ENCODE measurements at places on chromosomes 16 and 17.
A peak's percentile ranks its signal among the peaks of the same experiment; 100 is the strongest.

- no peak for DNase-seq
Observed at GRCh38 chr16:12651765-12652512, 151.7 kb downstream of the CPPED1 start.

- DNase-seq: no peak
Observed at GRCh38 chr16:54792811-54793210, 137.9 kb upstream of the IRX5 start.

DNA sequence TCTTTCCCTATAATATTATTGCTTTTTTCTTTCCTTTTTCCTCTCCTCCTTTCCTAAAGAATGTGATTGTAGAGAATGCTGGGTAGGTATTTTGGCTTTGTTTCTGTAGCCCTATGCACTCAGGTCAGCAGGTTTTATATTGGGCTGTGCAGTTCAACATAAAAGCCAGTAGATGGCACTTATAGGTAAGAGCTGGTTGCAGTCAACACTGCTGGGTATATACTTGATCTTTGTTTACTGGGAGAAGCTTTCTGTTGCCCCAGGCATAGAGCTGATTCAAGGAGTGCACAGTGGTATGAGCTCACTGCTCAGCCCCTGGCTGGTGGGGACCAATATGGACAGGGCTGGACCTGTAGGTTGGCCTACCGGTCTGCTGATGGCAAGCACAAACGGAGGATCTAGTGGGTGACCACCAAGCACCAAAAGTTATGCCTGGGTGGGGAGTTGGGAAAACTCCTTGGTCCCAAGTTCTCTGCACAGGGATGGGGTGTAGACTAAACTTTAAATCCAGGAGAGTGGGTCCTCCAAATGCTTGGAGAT, 378.9 kb downstream of the PMP22 start:
- DNase-seq: no peak

GRCh38 chr17:12519956-12520594, 145.6 kb upstream of the MYOCD start:
- DNase-seq: no peak

GRCh38 chr17:17679748-17680147, 1.5 kb upstream of the RAI1 start:
- DNase-seq: no peak

DNA sequence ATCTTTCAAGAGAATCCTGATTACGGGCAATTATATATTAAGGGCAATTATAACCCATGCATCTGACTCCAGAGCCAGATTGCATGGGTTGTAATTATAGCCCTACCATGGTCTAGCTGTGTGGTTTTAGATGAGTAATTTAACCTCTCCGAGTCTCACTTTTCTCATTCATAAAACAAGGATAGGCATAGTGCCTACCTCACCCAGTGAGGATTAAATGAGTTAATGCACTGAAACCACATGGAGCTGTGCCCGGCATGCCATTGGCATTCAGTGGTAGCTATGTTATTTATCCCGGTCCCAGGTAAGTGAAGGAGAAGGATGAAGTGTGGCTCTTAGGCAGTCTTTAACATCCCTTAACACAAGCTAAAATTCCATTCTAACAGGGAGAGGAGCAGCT, 6.3 kb downstream of the SNX20 start:
- DNase-seq: no peak

DNA sequence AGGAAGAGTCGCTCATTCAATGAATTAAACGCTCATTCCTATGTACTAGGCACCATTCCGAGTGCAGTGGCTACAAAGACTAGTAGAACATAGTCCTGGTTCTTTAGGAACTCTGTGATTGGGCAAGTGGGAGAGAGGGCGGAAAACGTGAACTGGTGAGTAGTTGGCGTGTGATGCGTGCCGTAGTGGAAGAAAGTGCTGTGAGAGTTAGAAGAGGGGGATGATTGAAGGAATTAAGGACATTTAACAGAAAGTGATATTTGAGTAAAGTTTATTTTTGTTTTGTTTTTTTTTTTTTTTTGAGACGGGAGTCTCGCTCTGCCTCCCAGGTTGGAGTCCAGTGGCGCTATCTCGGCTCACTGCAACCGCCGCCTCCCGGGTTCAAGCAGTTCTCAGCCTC, 7.9 kb upstream of the SLFN14 start:
- DNase-seq: no peak

GRCh38 chr16:75226550-75227360, 8.0 kb downstream of the CTRB1 start:
- DNase-seq: no peak

DNA sequence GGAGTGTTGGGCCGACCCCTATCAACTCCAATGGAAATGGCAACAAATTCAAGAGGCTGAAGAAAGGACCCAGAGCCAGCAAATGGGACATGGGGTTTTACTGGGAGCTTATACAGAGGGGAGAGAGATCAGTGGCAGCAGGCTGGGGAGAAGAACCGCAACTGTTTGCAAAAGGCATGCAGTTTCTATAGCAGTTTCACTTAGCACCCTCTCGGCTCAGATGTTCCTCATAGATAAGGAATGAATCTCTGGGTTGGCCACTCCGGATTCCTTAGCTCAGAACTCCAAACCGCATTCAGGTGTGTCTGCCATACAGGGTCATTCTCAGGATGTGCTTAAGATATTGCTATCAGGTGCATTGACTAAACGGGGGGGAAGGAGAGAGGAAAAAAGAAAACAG, 71.1 kb upstream of the RPL38 start:
- no peak for DNase-seq

- no peak for DNase-seq
Observed at GRCh38 chr17:27495460-27495859, 39.2 kb downstream of the KSR1 start.

DNA sequence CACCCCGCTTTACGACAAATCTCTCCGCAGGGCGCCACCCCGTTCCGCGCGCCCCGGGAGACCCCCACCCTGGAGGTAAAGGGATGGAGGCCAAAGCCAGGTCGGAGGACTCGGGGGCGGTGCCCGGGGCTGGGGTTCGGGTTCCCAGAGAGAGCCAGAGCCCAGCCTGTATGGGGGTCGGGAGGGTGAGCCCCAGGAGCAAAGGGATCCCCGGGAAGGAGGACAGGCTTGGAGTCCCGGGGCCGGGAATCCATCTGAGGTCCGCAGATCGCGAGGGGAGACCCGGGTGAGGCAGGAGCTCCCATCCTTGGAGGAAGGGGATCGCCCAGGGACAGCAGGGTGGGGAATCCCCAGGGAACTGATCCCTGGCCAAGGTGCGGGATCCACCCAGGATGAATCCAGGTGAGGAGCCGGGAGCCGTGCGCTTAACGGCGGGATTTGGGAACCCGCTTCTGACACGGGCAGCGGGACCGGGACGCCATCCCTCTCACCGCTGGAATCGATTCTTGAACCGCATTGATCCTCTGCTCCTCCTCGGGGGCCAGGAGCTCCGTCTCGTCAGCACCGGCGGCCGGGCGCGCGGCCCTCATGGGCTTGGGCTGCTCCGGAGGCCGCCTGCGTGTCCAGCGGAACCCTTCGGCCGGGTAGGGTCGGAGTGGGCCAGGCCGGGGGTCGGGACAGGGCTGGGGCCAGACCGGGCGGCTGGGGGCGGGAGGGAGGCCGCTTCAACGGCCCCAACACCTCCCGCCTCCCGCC, at the start of gene MMD:
MMD (minus strand) TSS at position 657 of the 756 bp plus-strand sequence; CDS start at position 517, 140 bp downstream.
- no peak for DNase-seq

DNA sequence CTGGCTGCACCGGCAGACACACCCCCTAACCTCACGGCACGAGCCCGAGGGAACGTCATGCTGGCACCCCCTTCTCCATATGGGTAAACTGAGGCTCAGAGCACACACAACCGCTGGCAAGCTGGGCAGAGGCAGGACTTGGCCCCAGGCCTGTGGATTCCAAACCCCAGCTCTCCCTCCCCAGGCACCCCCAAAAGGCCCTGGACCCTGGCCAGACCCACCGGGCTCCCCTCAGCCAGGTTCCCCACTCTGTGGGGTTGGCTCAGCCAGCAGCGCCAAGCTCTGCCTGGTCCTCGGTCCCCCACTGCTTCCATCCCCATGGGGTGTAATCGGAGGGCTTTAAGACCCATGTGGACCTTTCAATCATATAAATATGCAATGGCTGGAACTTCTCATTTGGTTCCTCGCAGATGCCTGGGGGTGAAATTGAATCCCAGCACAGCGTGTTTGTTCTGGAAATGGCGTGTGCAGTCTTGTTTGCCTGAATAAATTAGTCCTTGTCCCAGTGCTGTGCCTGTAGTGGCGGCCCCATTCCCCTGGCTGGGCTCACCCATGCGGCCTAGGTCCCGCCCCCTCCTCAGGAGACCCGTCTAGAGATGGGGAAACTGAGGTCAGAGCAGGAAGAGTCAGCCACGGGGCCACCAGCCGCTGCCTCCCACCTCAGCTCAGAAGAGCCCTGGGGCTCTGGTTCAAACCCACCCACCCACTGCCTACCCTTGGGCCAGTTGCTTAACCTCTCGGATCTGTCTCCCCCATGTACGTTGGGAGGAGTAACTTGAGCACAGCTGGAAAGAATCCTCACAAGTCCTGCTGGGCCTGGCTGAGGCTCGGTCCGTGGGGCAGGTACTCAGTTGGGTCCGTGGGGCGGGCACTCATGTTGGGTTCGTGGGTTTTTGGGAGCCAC, 57.3 kb downstream of the ZFPM1 start:
- peak; percentile 50 for DNase-seq

GRCh38 chr16:52912565-52913173, 140.0 kb downstream of the CHD9NB start:
- DNase-seq: no peak

- DNase-seq: no peak
Observed at GRCh38 chr17:795721-796120, 13.6 kb downstream of the MRM3 start.

GRCh38 chr17:81576621-81577277, 24.6 kb upstream of the FAAP100 start:
- DNase-seq: no peak

GRCh38 chr16:59042301-59042700, 308.2 kb upstream of the GOT2 start:
- DNase-seq: no peak

Data from NCI-H2081 treated with DMSO at 0.1 percent for 48 hours (cell line).